ENCODE measurements at places on chromosomes 7 and 10.
A peak's percentile ranks its signal among the peaks of the same experiment; 100 is the strongest.

DNA sequence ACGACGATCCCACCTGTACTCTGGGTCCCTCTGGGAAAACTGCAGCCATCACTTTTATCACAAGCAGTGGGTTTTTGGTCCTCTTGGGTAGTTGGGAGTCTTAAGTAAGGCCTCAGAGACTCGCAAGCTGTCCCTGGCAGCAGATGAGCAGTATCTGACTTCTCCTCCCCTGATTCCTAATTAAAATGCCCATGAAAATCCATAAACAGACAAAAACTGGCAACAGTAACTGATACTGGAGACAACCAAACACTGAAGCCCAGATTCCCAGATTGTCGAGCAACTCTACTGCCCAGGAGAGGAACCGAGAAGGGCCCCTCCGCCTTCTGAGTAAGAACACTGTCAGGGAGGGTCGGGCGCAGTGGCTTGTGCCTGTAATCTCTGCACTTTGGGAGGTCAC is 333.8 kb downstream of the CALN1 start:
- DNase-seq: no peak

DNA sequence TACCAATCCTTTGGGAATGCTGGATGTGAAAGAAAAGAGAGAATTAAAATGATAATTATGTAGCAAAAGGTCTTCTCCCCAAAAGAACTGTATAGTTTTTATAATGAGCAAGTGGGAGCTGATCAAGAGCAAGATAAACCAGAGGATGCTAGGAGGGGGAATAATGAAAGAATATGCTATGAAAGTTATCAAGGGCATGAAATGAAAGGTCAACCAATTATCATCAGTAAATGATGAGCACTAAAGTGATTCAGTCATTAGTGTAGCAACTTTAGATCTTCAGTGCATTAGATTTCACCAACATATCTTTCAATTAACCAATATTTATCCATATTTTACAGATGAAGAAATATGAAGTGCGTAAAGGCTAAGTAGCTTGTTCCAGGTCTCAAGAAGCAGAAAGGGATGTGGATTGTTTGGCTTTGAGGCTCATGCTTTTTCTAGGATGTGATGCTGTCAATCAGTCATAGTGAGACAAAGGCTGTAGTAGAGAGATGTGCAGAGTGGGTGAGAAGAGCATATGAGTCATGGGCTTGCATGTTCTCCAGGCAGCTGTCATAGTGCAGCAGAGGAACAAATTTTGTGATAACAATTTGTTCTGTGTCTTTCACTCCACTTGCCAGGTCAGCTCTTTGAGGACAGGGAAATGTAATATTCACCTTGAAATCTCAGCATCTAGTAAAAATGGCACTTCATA is 5.7 kb upstream of the OR2F2 start:
- DNase-seq: no peak

GRCh38 chr10:18145652-18146051 is 5.4 kb downstream of the CACNB2 start:
- DNase-seq: no peak

GRCh38 chr10:37728830-37729229 is 128.6 kb downstream of the ZNF248 start:
- DNase-seq: no peak

DNA sequence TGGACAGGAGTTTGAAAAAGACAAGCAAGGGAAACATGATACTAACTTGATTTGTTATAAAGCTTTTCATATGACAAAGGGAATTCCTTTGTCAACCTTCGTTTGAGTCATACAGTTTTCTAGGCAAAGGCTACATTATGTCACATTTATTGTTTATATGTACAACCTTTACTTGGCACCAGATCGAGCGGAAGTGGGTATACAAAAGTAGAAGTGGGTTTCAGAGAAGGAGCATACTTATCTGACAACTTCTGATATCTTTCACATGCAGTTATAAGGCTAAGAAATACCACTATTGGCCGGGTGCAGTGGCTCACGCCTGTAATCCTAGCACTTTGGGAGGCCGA is 11.0 kb downstream of the STMP1 start:
- DNase-seq: no peak

GRCh38 chr10:61752111-61753011 is 89.6 kb downstream of the CABCOCO1 start:
- DNase-seq: no peak

GRCh38 chr10:121616291-121616690 is 18.0 kb upstream of the FGFR2 start:
- DNase-seq: no peak

GRCh38 chr7:151406051-151406875 is 3.6 kb downstream of the WDR86 start:
- no peak for DNase-seq

- no peak for DNase-seq
Observed at GRCh38 chr7:55172881-55173609, 154.2 kb downstream of the EGFR start.

- DNase-seq: no peak
Observed at GRCh38 chr7:14184292-14184864, 194.9 kb upstream of the ETV1 start.

GRCh38 chr7:124635416-124635815 is 130.2 kb downstream of the GPR37 start:
- no peak for DNase-seq

- DNase-seq: no peak
Observed at GRCh38 chr7:43666938-43667337, 62.4 kb downstream of the COA1 start.

- DNase-seq: no peak
Observed at GRCh38 chr7:55127135-55127551, 108.3 kb downstream of the EGFR start.

GRCh38 chr10:69994262-69994661 is 58.4 kb upstream of the MACROH2A2 start:
- peak; percentile 5 for DNase-seq

- no peak for DNase-seq
Observed at GRCh38 chr10:88271761-88272543, 311.2 kb downstream of the RNLS start.

DNA sequence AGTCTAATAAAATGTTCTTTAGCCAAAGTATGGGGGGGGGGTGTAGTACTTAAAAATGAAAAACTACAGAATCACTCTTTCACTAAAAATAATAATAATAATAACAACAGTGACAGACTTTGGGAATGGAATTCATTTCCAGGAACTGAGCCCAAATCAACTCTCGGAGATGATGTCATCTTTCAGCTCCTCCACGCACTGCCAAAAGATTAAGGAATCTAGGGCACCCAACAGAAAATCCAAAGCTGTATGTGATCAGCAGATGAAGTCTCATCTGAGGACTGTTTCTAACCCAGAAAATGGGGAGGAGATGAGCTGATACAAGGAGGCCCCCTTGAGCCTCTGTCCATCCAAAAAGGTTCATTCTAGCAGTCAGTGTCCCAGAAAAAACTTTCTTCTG is 54.5 kb downstream of the GRB10 start:
- no peak for DNase-seq

DNA sequence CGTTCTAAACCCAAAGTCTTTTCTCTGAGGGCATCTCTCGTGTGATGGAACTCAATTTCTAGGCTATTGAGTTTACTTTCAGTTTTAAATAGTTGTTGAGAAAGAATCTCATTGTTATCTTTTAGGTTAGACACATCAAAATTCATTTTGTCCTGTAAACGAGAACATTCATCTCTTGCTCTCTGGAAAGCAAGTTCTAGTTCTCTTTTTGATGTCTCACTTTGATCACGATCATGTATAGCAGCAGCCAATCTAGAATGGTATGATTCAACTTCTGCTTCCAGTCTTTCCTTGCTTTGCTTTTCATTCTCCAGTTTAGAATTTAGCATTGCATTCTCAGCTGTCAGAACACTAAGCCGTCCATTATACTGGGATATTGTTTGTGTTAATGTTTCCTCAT is 65.1 kb downstream of the ANKRD26 start:
- DNase-seq: no peak

- no peak for DNase-seq
Observed at GRCh38 chr10:4485636-4486035, 340.4 kb upstream of the AKR1E2 start.

DNA sequence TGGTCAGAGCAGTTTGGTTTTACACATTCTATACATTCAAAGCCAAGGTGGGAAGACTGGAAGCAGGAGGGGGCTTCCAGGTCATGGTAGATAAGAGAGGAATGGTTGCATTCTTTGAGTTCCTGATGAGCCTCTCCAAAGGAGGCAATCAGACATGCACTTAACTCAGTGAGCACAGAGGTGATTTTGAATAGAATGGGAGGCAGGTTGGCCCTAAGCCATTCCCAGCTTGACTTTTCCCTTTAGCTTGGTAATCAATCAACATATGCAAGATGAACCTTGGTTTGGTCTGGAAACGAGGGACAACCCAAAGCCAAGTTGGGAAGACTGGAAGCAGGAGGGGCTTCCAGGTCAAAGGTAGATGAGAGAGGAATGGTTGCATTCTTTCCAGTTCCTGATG is 31.4 kb downstream of the TCERG1L start:
- DNase-seq: no peak

- DNase-seq: no peak
Observed at GRCh38 chr7:85561706-85562105, 374.9 kb upstream of the SEMA3D start.

DNA sequence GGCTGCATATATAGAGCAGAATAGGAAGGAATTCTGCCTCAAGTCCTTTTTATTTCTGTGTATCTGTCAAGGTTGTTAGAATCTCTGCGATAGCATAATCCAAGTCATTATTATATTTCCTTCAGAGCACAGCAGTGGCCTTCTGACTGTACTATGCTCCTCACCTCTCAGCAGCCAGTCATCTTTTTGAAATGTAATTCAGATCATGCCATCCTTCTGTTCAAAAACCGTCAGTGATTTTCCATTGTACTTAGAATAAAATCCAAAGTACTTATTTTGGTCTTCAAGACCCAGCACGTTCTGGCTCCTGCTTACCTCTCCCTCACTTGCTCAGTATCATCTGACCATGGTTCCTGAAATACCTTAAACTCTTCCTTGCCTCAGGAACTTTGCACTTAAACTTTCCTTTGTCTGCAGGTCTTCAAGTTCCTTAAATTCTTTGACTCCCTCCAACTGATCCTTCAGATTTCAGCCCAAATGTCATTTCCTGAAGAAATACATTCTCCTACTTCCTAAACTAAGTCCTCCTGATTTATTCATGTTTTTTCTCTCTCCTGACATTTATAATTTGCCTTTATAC is 112.4 kb downstream of the ST7 start:
- no peak for DNase-seq

- no peak for DNase-seq
Observed at GRCh38 chr10:88828310-88828709, 23.3 kb downstream of the ANKRD22 start.

- DNase-seq: no peak
Observed at GRCh38 chr10:29843143-29843542, 208.4 kb upstream of the SVIL start.

DNA sequence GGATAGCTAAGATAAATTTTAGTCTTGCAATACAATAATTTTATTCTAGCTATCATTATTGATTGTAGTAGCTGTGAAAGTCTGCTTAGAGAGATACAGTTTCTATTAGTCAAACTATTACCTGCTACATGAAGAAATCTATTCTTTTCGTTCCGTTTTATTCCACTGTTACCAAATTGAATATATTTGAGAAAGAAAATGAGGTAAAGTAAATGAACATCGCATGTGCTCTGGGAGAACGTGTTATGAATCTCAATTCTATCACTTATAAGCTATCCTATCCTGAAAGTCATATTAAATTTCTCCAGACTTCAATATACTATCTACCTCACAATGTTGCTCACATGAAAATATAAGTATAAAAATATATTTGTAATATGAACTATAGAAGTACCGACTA is 21.3 kb downstream of the GRM3 start:
- no peak for DNase-seq

- peak; percentile 49 for DNase-seq
Observed at GRCh38 chr7:78134256-78134655, 335.7 kb downstream of the PHTF2 start.

DNA sequence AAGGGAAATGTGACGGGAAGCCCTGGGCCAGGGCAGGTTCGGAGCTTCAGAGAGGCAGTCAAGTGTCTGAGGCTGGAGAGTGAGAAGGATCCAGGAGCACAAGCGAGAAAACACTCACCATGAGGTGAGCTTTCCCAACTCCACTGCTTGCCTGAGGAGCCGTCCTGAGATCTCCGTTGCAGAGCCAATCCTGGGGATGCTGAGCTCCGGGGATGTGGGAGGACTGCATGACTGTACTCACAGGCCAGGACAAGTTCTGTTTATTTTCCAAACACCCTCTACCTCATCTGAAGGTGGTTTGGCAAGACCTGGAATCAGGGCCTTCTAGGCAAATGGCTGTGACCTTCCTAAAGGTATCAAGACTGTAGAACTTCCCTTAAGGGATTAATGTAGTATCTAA is 38.7 kb downstream of the GLI3 start:
- no peak for DNase-seq

DNA sequence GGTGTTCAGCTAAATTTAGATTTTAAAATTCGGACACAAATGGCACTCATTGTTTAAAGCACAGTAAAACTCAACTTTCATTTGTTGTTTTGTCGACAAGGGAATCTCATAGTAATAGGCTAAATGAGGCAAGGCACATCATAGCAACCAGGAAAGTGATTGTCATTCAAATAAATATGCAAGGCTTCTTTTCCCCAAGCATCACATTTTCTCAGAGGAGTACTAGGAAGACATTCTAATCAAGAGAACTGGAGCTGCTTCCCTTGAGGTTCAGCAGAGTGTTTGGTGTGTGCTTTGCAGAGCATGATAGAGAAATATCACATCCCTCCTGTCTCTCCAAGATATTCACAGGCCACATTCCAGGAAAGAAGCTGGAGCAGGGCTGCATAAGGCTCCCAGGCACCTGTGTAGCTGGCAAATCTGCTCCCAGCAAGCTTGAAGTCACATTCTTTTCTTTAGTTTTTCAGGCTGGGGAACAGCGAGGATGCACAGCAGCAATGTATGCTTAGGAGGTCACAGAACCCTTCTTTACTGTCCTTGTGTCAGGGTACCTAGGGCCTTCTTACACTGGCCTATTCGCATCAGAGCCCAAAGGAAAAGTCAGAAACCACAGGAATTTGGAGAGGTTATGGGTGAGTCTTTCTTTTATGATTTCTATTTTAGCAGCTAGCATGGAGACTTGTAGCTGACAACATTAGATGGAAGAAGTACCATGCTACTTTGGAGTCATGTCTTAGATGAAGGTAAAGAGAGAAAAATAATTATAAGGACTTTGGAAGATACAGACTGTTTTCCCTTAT is 95.9 kb upstream of the HDAC9 start:
- no peak for DNase-seq

Data from NCI-H2227 treated with DMSO at 0.1 percent for 48 hours (cell line).